ENCODE measurements at places on chromosomes 7 and 10.

DNA sequence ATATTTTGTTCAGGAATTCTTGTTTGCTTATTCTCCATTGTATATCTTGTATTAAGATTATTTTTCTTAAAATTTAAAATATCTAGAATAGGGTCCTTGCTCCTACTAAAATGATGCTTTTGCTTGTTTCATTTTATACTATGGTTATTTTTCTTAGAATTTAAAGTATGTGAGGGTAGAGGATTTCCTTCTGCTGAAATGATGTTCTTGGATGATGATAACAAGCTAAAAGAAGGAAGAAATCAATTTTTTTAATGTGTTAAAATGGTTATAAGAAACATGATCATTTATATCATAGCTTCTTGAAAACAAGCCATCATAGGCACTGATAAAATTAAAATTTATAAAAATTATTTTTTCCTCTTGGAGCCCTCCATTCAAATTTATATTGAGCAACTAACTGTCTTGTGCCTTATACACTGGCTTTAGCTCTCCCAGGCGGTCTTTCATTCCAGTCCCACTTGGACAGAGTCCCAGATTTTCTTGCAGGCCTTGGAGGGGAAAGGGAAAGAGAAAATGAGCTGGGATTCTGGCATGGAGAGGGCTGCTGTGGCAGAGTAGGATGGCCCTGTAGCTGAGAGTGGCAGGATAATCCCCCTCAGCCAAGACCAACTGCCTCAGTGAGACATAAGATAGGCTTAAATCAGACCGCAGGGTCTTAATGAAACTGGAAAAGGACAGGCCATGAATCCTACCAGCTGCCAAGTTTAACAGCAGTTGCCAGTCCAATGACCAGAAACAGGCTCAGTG lies 60.2 kb downstream of the DNAJB9 start:
- DNase-seq, result no peak

DNA sequence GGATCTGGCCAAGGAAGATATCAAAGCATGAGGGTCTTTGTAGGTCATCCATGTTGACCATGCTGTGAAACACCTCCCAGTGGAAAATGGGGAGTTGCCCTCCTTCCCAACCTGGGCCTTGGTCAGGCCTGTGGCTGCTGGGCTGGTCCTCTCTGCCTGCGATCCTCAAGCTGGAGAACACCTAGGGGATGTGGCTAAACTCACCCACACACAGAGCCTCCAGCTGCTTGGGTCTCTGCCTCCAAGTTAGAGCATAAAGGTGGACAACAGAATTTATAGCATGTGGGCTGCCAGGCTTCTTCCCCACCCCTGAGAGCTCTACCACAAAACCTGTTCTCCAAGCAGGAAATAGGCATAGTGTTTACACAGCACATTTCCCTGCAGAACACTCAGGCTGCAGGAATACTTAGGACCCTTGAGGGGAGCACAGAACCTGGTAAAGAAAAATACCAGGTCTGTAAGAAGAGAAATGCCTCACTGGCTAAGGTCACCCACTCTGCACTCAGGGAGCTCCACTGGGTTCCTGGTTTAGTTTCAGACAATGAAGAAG lies at the start of gene SFTPA2:
Gene SFTPA2, minus strand, starts transcription at position 248 of the 550 bp plus-strand sequence. CDS start 924 bp downstream, outside the sequence.
- DNase-seq, result no peak

GRCh38 chr7:50592940-50593339 lies 27.7 kb upstream of the DDC start:
- no peak for DNase-seq

DNA sequence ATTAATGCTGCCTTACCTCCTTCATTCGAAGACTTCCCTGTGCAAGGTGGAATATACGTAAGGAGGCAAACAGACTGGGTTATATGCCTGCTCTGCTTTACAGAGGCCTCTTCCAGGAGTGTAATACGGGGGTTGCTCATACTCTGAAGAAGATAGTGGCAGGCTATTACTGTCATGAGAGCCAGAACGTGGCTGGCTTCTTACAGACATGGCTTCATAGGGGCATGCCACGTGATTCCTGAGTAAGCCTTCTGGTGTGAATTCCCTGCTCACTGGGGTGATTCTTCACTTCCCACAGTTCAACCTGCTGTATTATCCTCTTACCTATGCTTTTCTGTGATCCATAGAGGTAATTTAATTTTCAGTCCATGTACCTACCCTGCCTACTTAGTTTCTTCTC lies 141.8 kb downstream of the ST7 start:
- DNase-seq, result no peak

DNA sequence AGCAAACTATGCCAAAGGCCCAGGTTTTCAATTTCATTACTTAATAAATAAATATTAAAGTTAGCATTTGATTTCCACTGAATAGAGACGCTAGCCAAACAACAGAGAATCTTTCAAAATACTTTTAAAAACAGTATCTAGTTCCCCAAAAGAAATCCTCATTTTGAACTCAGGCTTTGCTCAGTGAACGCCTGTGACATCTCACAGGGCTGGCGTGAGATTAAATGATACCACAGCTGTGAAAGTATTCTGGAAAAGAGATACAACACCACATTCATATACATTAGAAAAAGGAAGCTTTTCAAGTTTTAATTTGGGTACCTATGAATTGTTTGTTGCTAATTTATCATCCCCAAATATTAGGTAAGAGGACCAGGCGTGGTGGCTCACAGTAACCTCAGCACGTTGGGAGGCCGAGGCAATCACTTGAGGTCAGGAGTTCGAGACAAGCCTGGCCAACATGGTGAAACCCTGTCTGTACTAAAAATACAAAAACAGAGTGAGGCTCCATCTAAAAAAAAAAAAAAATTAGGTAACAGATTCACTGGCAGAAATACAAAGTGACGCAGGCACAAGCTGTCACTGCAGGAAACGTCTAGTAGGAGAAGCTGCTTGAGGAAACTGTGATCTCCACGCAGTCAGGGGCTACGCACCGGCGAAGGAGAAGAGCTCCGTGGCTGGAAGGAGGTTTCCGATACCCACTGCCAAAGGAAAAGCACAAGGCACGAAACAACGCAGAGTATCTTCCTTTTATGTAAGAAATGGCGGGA lies 50.0 kb downstream of the AMZ1 start:
- no peak for DNase-seq

DNA sequence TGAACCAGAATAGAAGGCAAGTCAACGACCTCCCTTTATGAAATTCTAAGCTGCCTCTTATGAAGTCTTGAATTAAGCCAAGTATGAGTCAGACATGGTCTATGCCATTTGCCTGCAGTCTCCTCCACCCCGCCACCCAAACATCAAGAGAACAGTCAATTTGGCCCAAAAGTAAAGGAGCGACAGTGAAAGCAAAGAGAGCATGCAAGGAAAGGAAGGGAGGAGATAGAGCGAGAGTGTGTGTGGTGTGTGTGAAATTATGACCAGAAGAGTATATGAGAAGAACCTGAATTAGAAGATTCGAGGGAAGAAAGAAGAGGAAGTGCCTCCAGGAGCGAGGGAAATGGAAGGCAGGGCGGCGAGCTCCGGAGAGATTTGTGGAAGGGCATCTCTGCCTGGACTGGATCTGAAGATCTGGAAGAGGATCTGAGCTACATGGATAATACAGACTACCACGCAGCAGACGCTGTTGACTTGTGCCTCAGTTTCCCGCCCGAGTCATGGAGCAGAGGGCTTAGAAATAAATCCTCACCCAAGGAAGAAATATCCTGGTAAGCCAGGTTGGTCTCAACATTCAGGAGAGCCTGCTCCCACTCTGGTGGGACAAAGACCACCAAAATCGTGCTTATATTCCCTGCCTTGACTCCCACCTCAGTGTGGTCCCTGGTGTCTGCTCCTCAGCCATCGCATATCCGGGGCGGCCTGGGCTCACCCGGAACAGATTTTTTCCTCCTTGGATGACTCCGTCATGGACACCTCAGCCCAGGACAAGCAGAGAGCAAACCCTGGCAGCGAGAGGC lies 459 bp downstream of the ZDHHC6 start:
- no peak for DNase-seq

DNA sequence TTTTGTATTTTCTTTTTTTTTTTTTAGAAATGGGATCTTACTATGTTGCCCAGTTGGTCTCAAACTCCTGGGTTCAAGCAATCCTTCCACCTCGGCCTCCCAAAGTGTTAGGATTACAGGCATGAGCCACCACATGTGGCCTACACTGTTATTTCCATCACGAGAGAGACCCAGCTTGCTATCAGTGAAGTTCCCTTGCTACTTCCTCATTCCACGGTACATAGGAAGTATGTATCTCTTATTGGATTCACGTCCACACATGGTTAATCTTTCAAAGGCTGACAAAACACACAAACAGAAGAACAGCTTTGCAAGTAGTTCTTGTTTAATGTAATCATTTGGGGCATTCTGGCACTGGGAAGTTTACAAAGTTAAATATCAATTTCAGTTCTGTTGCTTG lies 50.9 kb downstream of the DCLRE1A start:
- DNase-seq, result no peak

DNA sequence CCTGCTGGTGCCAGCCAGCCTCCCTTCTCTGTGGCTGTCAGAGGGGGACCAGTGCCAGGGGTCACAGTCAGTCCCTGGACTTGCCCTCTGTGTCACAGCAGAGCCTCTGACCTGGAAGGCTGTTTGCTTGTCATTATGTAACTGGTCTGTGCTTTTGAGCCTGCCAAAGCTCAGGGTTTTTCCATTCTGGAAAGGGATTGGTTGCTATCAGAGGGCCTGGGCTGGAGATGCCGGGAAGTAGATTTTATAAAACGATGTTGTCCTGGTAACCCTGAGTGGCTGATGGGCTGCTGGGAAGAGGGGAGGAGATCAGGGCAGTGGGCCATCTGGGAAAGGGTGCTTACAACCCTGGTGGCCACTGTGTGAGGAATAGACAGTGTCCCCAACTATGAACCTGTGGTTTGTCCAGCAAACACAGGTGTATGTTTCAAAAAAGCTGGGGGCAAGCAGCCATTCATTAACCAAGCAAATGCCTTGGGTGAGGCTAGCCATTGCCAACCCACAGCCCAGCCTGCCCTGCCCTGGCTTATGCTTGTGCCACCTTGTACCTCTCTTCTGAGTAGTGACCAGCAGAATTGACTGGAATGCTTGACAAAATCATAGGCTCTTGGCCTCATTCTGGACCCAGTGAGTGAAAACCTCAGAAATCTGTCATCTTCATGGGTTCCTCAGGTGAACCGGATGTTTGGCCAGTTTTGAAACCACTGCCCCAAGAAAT lies 21.6 kb downstream of the SFTPD start:
- no peak for DNase-seq

- DNase-seq, result no peak
These were observed 1.1 kb downstream of the TTYH3 start for GRCh38 chr7:2632733-2633537.

DNA sequence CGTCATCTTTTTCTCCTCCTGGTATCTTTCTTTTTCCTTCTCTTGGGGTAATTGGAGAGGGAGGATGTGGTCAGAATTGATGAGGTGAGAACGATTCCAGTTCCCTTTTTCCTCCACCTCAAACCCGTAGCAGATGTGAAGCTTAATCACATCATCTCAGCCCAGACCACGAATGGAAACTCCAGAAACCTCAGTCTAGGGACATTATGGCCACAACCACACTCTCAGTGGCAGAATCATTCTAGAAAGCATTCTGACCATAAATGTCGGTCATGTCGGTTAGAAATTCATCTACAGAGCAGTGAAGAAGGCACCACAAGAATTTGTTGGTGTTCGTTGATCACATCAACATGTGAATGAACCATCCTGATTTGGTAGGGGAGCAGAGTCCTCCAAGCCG lies 78.7 kb downstream of the GATA3 start:
- DNase-seq, result peak; percentile 9

- DNase-seq, result no peak
These were observed 26.2 kb downstream of the C1GALT1 start for GRCh38 chr7:7208520-7208919.

DNA sequence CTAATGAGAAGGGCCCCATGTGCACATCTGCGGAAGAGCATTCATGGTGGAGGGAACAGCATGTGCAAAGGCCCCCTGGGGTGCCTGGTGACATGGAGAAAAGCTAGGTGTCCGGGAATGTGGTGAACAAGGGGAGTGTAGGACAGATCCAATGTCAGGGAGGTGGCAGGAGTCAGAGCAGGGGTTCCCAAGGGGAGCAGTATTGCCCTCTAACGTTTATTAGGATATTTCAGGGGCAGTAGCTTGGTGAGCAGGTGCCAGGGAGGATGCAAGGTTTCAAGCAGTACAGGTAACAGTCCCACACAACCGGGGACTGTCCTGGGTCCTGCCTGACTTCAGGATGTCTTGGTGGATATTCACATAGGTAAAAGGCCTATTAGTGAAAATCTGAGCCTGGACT lies 209.6 kb downstream of the EMX2 start:
- DNase-seq, result no peak

- no peak for DNase-seq
These were observed 180.5 kb downstream of the ZNF365 start for GRCh38 chr10:62554632-62555199.

DNA sequence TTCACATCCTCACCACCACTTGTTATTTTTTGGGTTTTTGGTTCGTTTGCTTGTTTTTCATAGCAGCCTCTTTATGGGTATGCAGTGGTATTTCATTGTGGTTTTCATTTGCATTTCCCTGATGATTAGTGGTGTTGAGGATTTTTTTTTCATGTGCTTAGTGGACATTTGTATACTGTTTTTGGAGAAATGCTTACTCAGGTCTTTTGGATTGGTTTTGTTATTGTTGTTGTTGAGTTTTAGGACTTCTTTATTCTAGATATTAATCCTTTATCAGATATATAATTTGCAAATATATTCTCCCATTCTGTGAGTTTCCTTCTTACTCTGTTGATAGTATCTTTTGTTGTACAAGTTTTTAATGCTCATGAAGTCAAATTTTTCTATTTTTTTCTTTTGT lies 42.8 kb downstream of the GAD2 start:
- no peak for DNase-seq

GRCh38 chr7:40598915-40599314 lies 464.1 kb downstream of the SUGCT start:
- no peak for DNase-seq

DNA sequence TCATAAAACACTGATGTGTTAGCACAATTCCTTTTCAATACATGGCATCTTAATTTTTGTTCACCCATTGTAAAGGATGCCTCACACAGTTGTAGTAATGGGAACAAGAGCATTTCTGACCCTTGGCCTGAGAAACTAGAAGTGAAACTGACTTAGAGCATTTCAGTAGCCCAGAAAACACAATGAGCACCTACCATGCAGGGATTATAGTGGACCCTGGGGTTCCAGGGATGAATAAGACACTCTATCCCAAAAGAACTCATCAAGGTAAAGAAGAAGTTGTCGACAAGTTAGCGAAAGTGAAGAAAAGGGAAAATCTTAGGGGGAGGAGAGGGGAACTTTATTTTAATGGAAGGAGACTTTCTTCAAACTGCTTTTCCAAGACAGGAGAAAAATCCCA lies 125.6 kb downstream of the NT5C2 start:
- no peak for DNase-seq

DNA sequence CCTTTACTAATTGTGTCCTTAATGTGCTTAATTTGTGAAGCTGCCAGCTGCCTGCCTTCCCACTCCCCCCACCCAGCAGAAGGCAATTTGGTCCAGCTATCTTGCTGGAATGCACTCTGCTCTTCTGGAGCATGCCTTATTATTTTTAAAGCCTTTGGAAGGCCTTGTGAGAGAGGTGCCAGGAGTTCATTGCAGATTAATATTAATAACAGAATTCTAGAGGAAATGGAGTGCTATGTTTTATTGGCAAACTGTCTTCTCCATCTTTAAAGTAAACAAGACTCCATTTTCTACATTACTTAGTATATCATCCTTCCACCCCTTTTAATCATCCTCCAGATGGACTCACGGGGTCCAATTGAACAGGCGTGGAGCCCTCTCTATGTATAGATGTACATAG lies 50.8 kb upstream of the ZNF32 start:
- no peak for DNase-seq

Data from stimulated activated CD8-positive, alpha-beta memory T cell treated with anti-CD3 and anti-CD28 coated beads, Interleukin-7, amount 100 ng/mL, for 24 hours (primary cell).